Head of caudate nucleus (tissue), 42 donors: ENCODE measurements at places on chromosomes 5 and 9.

- DNase-seq = no peak
Measured at GRCh38 chr5:180645274-180646204, 3.9 kb downstream of the FLT4 start.

DNA sequence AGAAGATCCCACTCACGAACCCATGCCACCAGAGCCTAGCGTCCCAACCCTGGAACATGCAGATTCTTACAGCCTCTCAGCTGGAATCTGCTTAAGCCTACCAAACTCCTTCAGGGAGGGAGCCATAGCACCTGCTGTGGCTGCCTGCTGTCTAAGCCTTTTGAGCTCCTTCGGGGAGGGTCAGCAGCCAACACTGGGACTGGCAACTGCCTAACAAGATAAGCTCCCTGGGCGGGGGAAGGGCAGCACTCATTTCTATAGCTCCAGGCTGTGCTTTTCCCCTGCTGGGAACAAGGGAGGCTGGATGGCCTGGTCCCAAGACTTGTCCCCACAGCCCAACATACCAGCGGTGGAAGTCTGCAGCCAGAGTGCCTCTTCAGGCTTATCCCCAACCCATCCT lies 199.1 kb upstream of the OR13F1 start:
- DNase-seq = no peak

GRCh38 chr9:27193886-27194285 lies 84.9 kb downstream of the TEK start:
- DNase-seq = no peak

DNA sequence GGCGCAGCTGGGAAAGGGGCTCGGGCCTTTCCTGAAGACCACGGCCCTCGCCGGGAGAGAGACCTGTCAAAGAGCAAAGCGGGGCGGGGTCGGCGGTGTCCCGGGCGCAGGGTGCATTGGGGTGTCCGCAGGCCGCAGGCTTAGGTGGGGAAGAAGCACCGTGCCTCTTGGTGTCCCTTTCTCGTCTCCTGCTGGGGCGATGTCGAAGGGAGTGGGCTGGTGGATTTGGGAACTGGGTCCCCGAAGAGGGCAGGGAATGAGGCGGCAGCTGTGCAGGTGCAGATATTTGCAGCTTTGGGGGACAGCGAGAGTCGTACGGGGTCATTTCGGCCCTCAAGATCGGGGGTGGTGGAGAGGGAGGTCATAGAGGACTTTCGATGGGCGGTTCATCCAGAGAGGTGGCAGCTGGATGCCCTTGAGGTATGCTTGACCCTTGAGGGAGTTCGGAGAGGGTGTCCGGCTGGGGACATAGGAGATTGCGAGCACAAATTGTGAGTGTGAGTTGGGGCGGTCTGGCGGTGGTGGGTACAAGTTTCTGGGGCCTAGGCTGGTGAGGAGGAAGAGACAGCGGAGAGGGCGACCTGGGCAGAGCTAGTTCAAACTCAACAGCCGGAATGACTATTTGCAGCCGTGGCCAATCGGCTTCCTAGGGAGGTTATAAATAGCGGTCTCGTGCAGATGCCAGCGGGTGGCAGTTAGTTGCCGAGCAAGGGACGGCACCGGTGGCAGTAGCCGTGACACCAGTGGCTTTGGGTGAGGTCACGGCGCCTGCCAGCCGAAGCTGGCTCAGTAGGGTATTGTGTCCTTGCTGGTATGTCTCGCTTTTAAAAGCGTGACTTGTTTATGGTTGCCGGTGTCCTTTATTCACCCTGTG lies 601 bp downstream of the NNT start:
- DNase-seq = peak; percentile 64

DNA sequence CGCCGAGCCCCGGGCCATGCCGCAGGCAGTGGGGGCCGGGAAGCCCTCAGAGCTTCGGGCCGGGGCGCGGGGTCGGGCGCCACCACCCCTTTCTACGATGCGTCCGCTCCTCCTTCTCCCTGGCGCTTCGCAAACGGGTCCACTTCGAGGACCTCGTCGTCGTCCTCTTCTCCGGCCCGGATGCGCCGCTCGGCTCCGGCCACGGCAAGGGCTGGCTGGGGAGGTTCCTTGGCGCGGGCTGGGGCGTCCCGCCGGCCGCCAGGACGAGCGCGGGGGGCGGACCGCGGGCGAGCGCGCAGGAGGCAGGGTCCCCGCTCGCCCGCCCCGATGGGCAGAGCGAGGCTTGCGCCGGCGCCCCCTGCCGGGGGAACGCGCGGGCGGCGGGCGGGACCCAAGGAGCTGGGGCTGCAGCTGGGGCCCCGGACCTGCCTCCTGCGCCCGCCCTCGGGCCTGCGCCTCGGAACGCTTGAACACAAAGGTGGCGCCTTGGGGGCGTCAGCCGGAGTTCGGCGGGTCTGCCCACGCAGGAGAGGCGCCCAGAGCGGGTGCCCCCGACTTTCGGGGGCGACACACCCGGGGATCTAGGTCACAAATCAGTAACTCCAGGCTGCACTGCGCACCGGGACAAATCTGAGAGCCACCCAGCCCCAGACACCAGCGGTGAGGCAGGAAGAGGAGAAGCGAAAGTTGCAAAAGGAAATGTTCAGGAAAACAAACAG lies at the start of gene ROR2:
ROR2 (minus strand) TSS at position 283 of the 719 bp plus-strand sequence.
- DNase-seq = peak; percentile 66

DNA sequence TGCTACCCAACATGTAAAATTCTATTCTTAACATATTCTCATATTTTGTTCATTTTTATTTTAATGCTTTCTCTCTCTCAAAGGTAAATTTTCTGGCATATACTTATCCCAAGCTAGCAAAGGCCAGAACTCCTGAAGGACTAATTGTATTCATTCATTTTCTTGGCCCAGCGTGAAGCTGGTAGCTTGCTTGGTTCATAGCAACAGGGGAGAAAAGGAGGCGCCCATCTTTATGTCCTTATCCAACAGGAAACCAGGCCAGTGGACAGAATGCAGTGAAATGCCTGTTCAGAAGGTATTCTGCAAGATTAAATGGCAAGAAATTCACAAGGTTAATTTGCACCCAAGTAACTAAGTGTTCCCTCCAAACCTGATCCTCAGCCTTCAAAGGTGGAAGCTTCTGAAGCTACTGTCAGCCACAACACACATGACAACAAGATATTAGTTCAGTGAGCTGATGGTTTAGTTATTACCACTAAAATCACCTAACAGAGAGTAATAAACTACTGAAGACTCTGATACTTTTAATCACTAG lies 5.6 kb downstream of the EFNA5 start:
- no peak for DNase-seq

GRCh38 chr9:69571032-69571431 lies 101.1 kb downstream of the APBA1 start:
- no peak for DNase-seq
